ENCODE measurements at places on chromosomes 7 and 10.

DNA sequence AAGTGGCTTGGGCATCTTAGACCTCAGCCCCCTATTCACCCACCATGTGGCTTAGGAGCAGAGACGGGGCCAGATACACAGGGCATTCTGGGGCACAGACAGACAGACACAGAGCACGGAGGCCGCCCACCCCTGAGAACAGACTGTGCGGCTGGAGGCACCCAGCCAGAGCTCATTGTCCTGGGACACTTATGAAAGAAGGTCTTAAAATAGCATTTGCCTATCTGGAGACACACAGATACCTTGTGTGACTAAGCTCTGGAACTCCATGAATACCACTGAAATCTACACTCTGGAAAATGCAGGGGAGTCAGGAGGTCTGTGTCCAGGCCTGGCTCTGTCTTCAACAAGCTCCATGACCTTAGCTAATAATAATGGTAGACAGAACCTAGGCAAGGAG, 41.4 kb upstream of the ADO start:
- no peak for DNase-seq

- DNase-seq: peak; percentile 20
Measured at GRCh38 chr7:83457022-83457892, 191.7 kb downstream of the SEMA3E start.

GRCh38 chr7:12711124-12711523, 23.7 kb downstream of the ARL4A start:
- DNase-seq: no peak

DNA sequence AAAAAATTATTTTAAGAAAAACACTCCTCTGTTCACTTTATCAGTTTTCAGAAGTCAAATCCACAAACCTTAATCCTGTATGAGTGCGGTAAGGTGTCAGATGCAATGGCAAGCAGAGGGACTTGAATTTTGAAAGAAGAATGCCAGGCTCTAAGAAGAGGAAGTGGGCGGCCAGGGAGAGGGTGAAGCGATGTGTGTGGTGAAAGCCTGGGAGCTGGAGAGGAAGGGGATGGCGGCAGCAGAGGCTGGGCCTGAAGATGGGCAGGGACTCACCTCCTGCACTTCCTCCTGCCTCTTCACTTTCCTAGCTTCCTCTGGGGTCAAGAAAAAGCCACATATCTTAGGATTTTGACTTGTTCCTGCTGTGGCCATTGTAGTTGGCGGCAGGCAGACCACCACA, 609.6 kb downstream of the PARD3 start:
- no peak for DNase-seq

DNA sequence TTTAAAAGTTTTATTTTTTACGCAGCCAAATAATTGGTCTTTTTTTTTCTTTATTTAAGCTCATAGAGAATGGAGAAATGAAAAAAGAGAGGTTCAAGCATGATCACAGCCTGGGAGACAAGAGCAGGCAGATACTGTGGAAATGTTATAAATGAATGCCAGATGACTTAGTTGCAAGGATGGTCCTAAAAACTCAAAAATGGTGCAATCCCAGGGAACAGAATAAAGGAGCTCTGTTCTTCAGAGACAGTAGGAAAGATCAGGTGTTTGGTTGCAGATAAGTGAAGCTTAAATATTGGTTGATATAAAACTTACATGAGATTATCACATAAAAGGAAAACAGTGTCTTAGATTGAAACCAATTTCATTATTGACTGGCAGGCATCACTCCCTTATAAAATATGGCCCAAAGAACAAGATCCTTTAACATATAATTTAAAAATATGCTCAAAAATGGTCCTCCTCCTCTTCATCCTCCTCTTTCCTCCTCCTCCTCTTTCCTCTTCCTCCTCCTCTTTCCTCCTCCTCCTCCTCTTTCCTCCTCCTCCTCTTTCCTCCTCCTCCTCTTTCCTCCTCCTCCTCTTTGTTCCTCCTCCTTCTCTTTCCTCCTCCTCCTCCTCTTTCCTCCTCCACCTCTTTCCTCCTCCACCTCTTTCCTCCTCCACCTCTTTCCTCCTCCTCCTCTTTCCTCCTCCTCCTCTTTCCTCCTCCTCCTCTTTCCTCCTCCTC, 18.6 kb downstream of the GNAT3 start:
- DNase-seq: no peak

- no peak for DNase-seq
Measured at GRCh38 chr10:5547681-5547930, 22.8 kb downstream of the CALML3 start.

DNA sequence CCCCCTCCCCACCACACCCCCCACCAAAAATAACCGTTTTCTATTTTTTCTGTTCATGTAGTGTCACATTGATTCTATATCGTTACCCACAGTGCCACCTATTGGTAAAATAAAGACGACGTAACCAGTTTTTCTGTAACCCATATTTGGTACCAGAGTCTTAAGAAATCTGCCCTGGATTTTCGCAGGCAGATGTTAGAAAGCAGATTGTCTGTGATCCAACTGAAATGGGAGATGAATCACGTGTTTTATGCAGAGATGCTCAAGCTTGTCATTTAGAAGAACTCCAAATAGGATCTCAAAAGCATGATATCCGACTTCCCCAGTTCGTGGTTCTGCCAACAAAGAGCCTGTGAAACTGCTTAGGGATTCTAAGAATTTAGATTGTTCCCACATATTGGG, 261.1 kb upstream of the CSTF2T start:
- DNase-seq: peak; percentile 76

GRCh38 chr10:84701370-84701720, 373.0 kb downstream of the CCSER2 start:
- no peak for DNase-seq

DNA sequence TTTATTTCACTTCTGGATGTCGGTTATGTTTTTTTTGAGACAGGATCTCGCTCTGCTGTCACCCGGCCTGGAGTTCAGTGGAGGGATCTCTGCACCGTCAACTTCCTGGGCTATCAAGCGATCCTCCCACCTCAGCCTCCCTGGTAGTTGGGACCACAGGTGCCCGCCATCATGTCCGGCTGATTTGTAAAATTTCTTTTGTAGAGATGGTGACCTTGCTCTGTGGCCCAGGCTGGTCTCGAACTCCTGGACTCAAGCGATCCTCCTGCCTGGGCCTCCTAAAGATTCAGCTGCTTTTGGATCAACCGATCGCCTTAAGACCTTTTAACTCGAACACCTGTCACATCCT, 606 bp upstream of the RABGEF1 start:
- DNase-seq: no peak

DNA sequence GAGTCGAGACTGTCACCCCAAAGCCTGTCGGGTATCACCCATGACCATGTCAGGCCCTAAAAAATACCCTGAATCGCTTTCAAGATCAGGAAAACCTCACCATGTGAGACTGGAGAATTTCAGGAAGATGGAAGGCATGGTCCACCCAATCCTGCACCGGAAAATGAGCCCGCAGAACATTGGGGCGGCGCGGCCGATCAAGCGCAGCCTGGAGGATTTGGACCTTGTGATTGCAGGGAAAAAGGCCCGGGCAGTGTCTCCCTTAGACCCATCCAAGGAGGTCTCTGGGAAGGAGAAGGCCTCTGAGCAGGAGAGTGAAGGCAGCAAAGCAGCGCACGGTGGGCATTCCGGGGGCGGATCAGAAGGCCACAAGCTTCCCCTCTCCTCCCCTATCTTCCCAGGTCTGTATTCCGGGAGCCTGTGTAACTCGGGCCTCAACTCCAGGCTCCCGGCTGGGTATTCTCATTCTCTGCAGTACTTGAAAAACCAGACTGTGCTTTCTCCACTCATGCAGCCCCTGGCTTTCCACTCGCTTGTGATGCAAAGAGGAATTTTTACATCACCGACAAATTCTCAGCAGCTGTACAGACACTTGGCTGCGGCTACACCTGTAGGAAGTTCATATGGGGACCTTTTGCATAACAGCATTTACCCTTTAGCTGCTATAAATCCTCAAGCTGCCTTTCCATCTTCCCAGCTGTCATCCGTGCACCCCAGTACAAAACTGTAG, 176.2 kb downstream of the RTKN2 start:
- DNase-seq: no peak

- DNase-seq: no peak
Measured at GRCh38 chr10:75722020-75722419, 290.6 kb downstream of the LRMDA start.

GRCh38 chr10:60172363-60172990, 217.2 kb downstream of the ANK3 start:
- DNase-seq: no peak

GRCh38 chr7:1533547-1534329, 3.2 kb downstream of the MAFK start:
- peak; percentile 77 for DNase-seq

GRCh38 chr10:84406561-84406960, 78.2 kb downstream of the CCSER2 start:
- no peak for DNase-seq

- DNase-seq: no peak
Measured at GRCh38 chr7:108289852-108290251, 159.7 kb upstream of the LAMB4 start.

DNA sequence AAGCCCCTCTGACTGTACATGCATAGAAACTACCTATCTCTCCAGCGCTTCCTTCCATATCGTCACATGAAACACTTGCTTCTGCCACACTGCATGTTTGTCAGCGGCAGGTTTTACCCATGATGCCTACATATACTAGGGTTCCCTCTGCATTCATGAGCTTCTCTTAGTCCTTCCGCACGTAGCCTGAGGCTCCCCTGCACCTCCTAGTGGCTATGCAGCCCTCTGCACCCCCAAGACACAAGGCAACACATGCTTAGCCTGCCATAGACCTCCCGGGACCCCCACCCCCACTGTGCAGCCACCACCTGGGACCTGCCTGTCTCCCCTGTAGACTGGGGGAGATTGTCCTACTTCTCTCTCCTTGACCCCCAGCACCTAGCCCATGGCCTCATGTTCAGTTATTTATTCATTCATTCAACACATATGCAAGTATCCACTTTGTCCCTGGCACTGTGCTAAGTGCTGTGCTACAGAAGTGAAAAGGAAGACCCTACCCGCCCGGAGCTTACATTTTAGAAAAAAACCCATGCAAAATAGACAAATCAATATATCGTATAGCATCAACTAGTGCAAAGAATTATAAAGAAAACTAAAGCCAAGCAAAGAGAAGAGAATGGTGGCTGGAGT, 23.5 kb downstream of the TMEM273 start:
- DNase-seq: peak; percentile 35

DNA sequence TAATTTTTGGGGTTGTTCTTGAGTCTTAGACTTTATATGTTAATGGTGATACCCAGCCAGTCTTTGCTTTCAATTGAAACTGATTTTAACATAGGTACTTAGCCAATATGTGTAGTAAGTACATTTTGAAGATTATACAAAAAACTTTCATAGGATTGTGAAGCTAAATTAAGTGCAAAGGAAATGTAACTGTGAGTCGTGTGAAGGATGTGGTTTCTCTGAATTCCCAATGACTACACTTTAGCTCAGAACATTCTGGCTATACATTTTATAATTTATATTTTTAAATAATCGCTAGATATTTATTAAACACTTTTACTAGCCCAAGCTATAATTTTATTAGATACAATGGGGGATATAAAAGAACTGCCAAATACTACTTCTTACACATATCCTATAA, 359.3 kb downstream of the PCLO start:
- peak; percentile 24 for DNase-seq

Measured in fibroblast of skin of abdomen (primary cell).